Karpas-422 (cell line): ENCODE measurements at places on chromosomes 5 and 9.

GRCh38 chr5:96691503-96692303 lies 29.5 kb downstream of the CAST start:
- DNase-seq, result no peak

- no peak for DNase-seq
Measured at GRCh38 chr5:173850659-173851058, 37.5 kb upstream of the CPEB4 start.

- no peak for DNase-seq
Measured at GRCh38 chr9:116300360-116300870, 146.8 kb downstream of the PAPPA start.

DNA sequence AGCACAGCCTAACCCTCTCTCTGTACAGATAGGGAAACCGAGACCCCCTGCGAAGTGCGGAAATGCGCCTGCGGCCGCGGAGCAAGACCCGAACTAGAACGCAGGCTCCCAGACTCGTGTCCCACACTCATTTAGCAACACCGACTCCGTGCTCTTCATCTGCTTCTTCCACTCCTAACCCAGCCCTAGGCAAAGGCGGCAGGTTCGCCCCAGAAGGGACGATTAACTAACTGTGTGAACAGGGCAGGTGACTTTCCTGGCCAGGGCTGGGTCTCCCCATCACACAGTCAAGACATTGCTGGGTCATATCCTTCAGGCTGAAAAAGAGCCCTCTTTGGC lies 903 bp downstream of the CDX1 start:
- no peak for DNase-seq

- no peak for DNase-seq
Measured at GRCh38 chr9:35661756-35662350, 3.1 kb downstream of the ARHGEF39 start.

GRCh38 chr5:177317959-177318377 lies 6.3 kb upstream of the MXD3 start:
- peak; percentile 93 for DNase-seq

GRCh38 chr5:149257889-149258705 lies 13.6 kb upstream of the AFAP1L1 start:
- peak; percentile 68 for DNase-seq

- DNase-seq, result no peak
Measured at GRCh38 chr9:125639057-125639456, 68.0 kb downstream of the MAPKAP1 start.

DNA sequence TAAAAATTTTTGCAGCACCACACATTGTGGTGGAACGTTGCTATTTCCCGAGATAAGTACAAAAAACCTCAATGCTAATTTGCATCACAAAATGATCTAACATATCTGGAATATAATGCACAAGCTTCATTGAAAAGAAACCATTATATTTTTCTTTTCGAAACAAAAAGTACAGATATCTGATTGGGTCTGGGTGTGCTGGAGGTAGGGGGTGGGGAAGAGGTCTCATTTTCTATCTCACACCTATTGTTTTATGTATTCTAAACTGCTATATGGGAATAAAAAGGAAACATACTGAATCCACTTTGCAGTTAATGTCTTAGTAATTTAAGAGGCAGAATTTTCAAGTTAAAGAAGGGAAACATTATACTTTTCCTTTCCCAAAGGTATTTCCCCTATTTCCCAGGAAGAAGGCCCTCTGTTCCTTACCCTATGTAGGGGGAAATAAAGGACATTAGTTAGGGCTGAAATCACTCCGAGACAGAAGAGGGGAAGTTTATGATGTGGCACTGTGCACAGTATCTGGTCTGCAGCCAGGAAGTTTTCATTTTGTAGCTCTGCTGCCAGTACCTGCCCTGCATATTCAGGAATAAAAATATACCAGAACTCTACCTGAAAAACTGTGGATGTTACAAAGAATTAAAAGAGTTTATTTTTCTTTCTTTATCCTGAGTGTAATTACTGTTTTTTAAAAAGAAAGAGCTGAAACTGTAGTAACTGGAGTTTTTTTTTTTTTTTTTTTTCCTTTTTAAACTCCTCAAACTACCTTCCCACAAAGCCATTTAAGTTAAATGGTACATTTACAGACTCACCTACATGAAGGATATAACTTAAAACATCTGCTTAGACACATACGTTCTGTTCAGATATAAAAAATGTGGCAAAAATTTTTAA lies 7.4 kb downstream of the MEF2C start:
- DNase-seq, result peak; percentile 77

DNA sequence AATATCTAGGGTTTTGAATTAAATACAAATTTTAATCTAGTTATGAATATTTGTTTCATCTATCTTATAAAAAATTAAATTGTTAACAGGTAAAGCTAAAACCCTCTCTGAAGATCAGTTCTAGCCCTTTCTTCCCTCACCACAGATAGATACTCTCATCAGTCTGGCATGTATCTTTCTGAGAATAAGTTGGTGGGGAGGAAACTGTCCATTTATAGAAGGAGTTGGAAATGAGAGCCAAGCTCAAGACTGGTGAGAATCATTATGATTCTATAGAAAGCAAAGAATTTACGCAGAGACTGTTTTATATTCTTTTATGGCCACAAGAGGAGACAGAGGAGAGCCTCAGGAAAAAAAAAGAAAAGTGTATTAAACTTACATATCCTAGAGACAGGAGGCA lies 59.0 kb downstream of the STARD4 start:
- DNase-seq, result no peak

- DNase-seq, result peak; percentile 78
Measured at GRCh38 chr9:136975644-136976043, 1.7 kb upstream of the PTGDS start.

DNA sequence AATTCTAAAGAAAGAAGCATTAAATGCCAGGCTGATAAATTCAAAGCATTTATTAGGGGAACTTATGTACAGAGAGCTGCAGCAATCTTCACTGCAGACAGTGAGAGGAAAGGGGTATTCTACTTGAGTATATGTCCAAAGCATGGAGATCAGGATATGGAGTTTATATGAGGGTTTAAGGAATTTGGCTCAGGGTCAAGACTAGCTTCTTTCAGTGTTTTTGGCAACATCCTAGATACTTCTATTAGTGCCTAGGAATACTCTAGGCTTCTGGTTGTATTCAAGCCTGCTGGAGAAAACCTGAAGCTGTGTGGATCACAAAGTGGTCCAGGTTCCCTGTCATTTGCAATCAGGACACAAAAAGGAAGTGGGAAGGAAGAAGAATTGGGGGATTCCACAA lies 194.6 kb downstream of the CETN3 start:
- no peak for DNase-seq

GRCh38 chr5:153823036-153823435 lies 215.7 kb downstream of the FAM114A2 start:
- no peak for DNase-seq

GRCh38 chr5:65882278-65882677 lies 44.1 kb upstream of the ERBIN start:
- no peak for DNase-seq

DNA sequence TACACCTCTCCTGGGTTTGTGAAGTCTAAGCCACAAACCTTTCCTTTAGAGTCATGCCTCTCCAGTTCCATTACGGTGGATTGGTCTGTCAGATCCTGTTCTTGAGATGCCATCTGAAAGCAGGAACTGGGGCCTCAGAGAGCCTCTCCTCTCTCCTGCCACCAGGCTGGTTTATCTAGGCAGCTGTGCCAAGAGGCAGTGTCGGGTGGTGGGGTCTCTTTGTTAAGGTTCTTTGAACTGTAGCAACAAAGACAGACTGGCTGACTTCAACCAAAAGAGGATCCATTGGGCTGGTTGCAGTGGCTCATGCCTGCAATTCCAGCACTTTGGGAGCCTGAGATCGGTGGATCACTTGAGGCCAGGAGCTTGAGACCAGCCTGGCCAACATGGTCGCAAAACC lies 66.0 kb upstream of the ANGPTL2 start:
- no peak for DNase-seq

- no peak for DNase-seq
Measured at GRCh38 chr5:128681096-128681495, 143.1 kb upstream of the FBN2 start.

GRCh38 chr5:60993425-60993824 lies 48.4 kb downstream of the NDUFAF2 start:
- DNase-seq, result no peak

GRCh38 chr5:28397502-28397941 lies 1359.1 kb upstream of the CDH9 start:
- DNase-seq, result no peak

GRCh38 chr9:32820322-32820721 lies 37.0 kb downstream of the TMEM215 start:
- no peak for DNase-seq

- no peak for DNase-seq
Measured at GRCh38 chr9:81542118-81542889, 147.0 kb downstream of the TLE1 start.

- no peak for DNase-seq
Measured at GRCh38 chr9:25857147-25857546, 178.9 kb upstream of the TUSC1 start.

DNA sequence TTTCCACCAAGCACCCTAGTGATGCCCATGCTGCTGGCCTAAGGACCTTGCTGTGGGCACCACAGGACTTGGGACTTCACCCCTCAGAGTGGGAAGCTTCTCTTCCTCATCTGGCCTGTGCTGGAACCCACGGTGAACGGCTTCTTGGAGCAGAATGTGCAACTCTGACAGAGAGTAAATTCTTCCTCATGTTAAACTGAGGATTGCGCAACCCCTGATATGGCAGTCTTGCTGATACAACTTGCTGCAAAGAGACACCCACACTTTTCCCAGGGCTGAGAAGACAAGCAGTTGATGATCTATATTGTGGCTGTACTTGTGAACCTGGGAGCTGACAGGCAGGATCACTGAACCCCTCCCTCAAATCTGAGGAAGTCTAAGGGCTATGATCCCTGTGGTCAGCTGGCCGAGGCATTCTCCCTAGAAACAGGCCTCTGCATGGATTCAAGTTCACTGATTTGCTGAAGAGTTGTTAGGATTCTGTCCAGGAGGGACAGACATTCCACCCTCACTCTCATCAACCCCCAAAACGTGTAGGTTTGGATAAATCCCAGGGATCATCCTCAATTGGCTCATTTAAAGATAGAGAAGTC lies 307.2 kb downstream of the MTRR start:
- no peak for DNase-seq

DNA sequence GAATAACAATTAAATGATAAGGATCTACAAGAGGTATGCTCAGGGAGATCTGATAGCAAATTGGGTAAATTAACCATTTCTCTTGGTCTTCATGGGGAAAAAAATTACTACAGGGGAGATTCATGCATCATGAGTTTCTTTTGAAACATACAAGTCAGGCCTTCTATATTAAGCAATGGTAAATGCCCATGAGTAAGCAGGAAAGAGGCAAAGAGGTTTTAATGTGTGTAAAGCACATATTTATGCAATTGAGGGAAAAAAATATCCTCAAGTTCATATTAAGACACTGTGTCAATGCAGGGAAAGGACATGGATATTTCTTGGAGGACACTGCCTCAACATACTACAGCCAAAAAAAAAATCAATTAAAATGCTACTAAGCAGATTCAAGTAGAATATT lies 73.4 kb upstream of the NR4A3 start:
- DNase-seq, result no peak

- peak; percentile 87 for DNase-seq
Measured at GRCh38 chr5:7927466-7928375, 58.8 kb downstream of the MTRR start.

GRCh38 chr5:8456846-8457186 lies 587.9 kb downstream of the MTRR start:
- no peak for DNase-seq

DNA sequence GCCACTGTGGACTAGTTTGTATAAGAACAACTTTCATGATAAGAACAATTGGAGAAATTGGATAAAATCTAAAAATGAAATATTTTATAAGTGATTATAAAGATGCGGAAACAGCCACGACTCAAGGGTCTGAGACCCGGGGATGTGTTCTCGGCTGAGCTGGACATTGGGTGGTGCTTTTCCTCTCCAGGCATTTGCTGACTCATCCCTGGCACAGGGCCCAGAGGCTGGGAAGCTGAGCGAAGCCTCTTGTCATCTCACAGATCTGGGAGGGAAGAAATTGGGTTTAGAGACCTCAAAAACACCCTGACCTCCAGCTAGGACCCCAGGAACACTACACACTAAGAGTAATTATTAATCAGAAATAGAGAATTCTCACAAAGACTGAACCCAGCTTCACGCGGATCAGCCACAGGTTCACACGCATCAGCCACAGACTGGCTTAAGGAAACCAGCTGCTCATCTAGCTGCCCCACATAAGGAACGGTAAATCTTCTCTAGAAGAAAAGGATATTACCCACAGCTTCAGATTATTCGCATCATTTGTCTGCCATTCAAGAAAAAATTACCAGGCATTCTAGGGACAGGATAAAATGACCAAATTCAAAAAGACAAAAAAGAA lies 2.8 kb upstream of the OR2V1 start:
- no peak for DNase-seq

GRCh38 chr5:54347221-54347865 lies 37.0 kb upstream of the ARL15 start:
- no peak for DNase-seq

DNA sequence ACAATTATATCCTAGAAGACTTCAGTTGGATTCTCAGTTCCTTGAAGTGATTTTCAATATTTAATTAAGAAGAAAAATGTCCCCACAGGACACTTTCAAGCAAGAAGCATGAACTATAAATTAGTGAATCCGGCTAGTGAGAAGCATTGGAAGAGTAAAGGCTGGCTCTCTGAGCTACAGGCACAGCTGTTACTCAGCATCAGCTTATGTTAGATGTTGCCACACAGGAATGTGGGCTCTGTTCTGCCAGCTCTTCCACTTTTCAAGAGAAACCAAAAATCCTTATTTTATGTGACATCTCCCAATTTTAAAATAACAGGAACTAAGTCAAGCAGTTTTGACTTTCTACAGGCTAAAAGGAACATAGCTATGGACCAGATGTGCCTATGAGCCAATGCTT lies 14.9 kb downstream of the ZNF474 start:
- DNase-seq, result no peak

- DNase-seq, result no peak
Measured at GRCh38 chr5:113217619-113218184, 217.1 kb downstream of the TSSK1B start.

DNA sequence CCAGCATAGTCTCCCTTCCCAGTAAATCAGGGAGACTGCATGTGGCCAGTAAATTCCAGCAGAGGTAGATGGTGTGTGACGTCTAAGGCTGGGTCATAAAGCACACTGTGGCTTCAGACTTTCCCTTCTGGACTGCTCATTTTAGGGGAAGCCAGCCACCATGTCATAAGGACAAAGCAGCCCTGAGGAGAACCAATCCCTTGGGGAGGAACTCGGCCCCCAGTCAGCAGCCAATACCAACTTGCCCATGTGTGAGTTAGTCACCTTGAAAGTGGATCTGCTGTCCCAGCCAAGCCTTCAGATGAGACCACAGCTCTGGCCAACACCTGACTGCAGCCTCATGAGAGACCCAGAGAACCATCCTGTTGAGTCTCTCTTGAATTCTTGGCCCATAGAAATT lies 14.7 kb upstream of the NINJ1 start:
- no peak for DNase-seq

DNA sequence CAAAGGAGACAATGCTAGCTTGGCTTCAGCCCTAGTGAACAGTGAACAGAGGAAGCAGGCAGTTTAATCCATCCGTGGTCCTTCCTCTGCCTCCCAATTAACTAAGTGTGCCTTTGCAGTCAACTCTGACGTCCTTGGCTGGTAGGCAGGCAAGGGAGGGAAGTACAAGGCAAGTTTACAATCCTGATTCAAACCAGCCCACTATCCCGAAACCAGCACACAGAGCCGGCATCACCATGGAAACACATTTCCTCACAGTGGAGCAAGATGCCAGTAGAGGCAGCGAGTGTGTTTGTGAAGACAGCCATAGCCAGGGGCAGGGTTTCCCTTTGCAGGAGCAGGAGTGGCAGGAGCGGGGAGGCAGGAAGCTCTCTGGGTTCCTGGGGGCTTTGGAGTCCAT lies 73.9 kb downstream of the GOLPH3 start:
- no peak for DNase-seq
